Femur (tissue), 1 donor: ENCODE measurements at places on chromosomes 5 and 9.

DNA sequence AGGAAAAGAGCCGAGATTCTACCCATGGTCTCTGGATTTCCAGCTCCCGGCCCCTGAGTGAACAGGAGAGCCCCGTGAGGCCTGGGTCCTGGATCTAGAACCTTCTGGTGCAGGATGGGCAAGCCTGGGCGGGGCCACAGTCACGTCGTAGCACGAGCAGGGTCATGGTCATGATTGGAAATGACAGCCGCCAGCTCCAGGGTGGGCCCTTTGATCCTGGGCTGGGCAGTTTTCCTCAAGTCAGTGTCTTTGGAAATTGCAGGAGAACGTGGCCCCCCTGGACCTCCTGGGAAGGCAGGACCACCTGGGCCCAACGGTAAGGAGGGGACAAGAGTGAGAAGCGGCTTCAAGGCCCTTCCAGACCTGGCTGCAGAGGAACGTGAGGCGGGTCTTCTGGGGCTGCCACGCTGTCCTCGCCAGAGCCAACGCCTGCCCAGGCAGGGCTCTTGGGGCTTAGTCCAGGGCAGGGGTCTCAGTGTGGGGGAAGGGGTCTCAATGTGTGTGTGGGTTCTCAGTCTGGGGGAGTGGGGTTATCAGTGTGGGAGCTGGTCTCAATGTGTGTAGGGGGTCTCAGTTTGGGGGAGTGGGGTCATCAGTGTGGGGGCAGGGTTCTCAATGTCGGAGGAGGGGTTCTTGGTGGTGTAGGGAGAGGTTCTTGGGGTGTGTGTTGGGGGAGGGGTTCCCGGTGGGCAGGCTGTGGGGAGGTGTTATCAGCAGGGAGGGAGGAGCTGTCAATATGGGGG lies 2.6 kb downstream of the FCN2 start:
- DNase-seq: no peak

- DNase-seq: no peak
Observed at GRCh38 chr5:156779436-156779835, 70.7 kb upstream of the PPP1R2B start.

DNA sequence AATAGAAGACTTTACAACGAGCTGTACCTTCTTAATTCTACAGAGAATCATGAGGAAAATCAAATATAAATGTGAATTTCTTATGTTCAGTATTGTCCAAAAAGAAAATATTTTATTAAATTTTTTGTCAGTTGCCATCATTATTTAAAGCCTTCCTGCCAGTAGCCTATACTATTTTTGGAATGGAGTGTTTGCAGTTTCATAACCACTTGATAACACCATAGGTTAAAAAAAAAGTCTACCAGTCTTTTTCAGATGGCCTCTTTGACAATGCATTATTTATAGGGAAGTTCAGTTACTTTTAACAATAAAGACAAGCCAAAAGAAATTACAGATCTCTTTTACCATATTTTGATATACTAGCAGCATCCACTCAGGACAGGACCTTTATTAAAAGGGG lies 80.3 kb upstream of the CCDC152 start:
- DNase-seq: no peak

DNA sequence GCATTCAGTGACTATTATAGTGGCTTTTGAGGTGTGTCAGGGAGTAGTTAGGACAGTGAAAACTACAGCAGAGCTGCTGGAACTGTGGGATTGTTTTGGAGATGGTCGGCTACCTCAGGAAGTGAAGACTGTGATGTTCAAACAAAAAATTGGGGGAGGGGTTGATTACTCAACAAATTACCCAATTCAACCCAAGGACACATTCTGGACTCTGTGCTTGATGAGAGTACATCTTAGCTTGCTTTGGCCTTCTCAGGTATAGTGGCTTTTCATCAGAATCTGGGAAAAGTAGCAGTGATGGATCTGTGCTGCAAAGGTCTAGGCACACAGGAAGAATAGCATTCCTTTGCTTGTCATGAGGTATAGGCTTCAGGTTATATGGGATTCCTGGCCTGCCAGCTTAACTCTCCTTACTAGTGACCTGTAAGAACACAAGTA lies 47.0 kb downstream of the SLC44A1 start:
- DNase-seq: no peak

GRCh38 chr9:11457825-11458790 lies 845.3 kb upstream of the PTPRD start:
- DNase-seq: no peak

GRCh38 chr5:2147504-2148311 lies 265.0 kb upstream of the IRX4 start:
- DNase-seq: no peak

GRCh38 chr5:54959673-54960418 lies 25.5 kb downstream of the ESM1 start:
- DNase-seq: no peak

- DNase-seq: no peak
Observed at GRCh38 chr5:161167016-161167767, 315.2 kb upstream of the ATP10B start.

- DNase-seq: peak; percentile 43
Observed at GRCh38 chr5:74378464-74378863, 262.1 kb downstream of the ENC1 start.

GRCh38 chr9:76610011-76610352 lies 151.0 kb downstream of the GCNT1 start:
- peak; percentile 84 for DNase-seq

DNA sequence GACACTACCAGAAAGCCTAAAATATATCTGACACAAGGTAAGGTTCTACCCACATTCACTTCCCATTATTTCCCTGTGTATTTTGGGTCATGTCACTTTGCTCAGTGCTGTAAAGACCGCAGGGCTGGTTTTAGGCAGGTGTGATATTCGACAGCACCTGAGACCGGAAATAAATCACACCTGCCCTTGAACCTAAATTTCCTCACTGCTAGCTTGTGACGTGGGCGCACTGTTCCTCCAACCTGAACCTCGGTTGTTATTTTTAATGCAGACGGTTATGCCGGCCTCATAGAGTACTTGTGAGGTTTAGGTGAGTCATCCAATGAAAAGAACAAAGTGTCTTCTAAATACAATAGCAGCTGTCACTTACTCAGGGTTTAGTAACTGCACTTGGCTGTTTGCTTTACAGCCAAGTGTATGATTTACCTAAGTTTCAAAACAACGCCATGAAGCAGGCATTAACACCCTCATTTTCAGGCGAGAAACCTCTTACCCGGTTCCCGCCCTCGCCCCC lies 20.7 kb upstream of the ZNF782 start:
- no peak for DNase-seq

DNA sequence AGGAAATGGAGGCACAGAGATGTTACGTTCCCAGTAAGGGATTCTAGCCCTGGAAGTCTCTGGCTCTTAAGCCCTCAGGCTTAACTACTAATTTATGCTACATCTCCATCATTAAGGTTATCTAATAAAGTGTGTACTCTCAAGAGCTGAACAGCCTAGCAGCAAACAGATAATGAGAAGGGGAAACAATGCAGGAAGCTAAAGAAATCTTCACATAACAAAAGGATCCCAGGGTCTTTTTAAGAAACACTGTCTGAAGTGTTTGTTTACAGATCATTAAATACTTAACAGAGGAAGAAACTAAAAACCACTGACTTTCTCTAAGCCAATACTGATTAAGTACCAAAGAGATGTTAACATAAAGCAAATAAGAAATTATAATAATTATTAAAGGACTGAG lies 129.0 kb downstream of the PAPPA start:
- no peak for DNase-seq

DNA sequence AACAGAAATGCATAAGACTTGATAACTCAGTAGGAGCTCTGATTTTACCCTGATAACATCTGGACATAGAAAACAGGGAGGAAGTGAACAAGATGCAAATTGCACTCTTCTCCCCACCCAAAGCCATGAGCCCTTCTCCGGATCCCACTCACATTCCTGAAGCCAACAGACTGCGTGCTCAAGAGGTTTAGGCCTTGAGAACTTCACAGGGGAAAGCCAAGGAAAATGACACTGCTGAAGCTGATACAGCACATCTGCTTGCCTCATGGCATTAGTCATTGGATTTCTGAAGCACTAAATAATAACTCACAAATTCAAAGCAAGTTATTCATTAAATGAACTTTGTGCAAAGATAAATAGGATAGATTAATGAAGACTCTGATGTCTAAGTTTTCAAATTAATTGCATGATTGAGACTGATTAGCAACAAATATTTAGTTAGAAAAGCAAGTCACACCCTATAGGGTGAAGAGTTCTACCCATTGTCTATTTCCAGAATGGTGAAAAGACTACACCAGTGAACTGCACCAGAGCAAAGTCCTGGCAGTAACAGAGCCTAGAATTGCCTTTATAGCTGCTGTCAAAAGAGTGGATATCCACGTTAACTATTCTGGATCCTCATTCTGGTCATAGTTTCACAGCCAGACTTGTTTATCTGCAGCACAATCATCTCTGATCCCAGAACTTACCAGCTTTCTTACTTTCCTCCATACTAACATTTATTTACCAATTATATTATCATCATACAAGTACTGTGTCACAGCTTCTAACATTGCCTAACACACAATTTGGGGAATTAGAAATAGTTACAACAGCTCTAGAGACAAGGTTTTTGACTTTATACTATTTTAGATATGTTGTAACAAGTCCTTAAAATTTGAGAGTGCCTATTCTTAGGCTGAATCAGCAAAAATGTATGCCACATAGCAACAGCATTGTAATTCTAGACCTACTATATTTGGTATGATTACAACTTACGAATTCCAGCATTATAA lies 432.1 kb upstream of the RGMB start:
- DNase-seq: no peak

GRCh38 chr5:72555871-72556270 lies 48.7 kb upstream of the ZNF366 start:
- DNase-seq: peak; percentile 36

- DNase-seq: no peak
Observed at GRCh38 chr5:39187831-39188731, 31.3 kb downstream of the FYB1 start.

GRCh38 chr5:136382071-136382470 lies 16.7 kb upstream of the TRPC7 start:
- no peak for DNase-seq

DNA sequence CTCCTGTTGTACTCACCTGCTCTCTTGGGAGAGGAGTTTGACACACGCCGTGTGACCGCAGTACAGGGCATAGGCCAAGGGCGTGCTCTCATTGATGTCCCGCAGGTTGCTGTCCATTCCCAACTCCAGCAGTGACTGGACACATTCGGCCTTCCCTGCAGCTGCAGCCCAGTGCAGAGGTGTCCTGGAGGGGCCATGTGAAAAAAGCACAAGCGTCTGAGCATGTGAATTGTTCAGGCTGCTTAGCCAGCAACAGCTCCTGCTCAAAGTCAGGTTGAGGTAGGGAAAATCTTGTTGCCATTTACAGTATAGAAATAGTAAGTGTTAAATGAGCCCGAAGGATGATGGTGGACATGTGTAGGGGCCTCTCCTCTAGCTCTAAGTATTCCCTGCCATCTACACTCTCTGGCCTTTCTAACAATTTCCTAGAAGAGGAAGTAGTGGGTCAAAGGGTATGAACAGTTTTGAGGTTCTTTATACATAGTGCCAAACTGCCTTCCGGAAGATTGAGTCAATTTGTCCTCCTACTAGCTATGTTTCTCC lies 116.5 kb downstream of the ANKRD55 start:
- DNase-seq: no peak

DNA sequence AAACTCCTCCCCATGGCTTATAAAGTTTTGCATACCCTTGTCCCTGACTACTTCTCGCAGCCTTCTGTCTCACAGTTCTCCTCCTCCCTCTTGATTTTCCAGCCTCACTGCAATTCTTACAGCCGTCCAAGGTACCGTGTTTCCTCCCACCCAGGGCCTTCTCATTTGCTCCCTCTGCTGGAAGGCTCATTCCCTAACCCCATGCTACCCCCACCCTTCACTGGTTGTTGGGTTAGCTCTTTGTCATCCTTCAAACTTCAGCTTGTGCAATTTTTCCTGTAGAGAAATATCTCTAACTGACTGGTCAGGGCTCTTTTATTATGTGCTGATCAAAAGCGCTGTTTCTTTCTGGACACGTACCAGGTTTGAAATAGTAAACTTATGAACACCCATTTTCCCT lies 329.2 kb downstream of the EBF1 start:
- DNase-seq: no peak

- DNase-seq: peak; percentile 18
Observed at GRCh38 chr5:677131-678101, 15.7 kb downstream of the TPPP start.

DNA sequence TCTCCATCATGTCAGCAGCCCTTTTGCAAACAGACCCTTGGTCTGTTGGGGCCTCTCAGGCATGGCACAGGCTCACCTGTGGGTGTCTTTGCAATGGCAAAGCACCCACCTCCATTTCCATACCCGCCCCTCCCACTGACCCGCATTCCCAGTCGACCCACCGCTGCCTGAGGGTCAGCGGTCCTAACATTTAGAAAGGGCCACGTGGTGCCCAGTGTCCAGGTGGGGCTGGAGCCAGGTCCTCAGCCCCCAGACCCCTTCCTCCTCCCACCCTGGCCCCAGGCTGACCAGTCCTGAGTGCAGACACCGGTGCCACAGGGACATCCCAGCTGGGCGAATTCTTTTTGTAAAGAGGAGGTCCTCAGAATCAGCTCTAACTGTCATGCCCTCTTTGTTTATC lies 43.3 kb upstream of the CEP72 start:
- no peak for DNase-seq

DNA sequence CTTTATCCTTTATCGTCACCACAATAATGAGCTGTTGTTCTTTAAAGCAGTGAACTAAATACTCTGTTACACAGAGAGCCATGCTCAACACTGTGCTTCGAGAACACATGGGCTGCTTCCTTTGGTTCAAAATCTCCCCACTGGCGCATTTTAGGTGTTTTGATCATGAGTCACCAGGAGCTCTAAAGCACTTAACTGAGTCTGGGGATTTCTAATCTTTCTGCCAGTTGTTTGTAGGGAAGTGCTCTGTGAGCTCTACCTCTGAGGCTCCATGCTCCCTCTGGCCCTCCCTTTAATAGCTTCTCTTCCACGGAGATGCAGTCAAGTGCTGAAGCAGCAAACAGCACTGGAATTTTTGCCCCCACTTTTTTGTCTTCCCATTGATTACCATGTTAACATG lies 17.0 kb downstream of the ERAP2 start:
- no peak for DNase-seq

DNA sequence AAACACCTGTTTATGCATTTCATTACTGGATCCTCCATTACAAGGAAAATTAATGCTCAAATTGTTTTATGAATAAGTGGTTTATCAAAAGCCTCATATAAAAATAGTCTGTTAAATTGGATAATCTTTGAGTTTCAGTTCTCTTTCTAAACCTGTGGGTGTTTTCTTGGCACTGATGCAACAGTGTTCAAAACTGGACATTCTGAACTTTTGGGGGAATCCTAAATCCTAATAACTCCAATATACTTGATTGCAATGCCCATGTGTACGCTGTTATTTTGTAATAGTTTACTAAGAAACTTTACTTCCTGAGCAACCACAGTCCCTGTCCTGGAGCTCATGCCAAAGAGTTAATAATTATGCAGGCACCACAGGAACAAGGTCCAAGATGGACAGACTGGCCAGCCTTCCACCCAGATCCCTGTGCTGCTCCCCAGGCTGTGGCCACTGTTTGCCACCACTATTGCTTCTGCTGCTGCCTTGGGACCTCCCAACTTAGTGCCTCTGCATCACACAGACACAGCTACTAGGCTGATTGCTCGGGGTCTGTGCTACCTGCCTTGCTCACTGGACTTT lies 14.0 kb downstream of the IRGM start:
- DNase-seq: no peak

GRCh38 chr5:135013947-135014570 lies 20.0 kb downstream of the PITX1 start:
- DNase-seq: peak; percentile 64
